ENCODE measurements at places on chromosomes 4 and X.

DNA sequence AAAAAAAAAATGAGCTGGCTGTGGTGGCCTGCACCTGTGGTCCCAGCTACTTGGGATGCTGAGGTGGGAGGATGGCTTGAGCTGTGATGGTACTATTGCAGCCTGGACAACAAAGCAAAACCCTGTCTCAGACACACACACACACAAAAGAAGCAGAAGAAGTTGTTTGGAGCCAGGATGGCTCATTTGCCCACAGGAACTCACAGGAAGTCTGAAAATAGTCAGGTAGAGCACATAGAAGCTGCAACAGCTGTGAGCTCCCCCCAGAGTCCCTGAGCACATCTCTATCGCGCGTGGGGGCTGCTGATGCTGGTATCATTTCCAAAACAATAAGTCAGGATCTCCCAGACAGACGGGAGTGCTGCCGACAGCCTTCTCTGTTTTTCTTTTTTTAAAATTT, 13.4 kb upstream of the DHRSX start:
- no peak for DNase-seq

GRCh38 chr4:7571701-7572100, 137.0 kb upstream of the PSAPL1 start:
- DNase-seq, result no peak

- no peak for DNase-seq
Observed at GRCh38 chr4:57763070-57763469, 652.9 kb upstream of the IGFBP7 start.

DNA sequence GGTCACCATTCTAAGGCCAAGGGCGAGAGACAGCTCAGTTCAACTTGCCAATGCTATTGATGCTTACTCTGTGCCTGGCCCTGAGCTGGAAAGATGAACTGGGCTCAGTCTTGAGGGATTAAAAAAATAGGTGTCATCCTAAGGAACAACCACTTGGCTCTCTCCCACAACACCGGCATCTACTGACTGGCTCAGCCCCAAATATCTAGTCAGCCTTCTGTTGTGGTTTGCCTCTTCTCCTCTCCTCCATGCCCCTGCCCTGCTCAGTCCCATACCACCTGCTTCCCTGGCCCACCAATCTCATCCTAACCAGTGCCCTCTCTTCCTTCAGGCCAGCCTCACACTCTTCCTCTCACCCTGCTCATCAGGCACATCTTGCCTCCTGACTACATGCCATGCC, 29.6 kb downstream of the KDM5C start:
- no peak for DNase-seq

DNA sequence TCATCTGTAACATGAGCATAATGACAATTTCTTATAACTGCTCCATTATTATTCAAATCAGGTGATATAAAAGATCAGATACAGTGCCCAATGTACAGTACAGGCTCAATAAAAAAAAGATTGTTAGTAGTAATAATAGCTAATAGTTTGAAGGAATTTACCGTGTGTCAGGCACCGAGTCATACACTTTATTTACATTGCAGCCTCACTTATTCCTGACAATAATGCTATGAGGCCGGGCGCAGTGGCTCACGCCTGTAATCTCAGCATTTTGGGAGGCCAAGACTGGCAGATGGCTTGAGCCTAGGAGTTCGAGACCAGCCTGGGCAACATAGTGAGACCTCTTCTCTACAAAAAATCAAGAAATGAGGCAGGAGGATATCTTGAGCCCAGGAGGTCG, 10.1 kb upstream of the MAP7D3 start:
- peak; percentile 38 for DNase-seq

DNA sequence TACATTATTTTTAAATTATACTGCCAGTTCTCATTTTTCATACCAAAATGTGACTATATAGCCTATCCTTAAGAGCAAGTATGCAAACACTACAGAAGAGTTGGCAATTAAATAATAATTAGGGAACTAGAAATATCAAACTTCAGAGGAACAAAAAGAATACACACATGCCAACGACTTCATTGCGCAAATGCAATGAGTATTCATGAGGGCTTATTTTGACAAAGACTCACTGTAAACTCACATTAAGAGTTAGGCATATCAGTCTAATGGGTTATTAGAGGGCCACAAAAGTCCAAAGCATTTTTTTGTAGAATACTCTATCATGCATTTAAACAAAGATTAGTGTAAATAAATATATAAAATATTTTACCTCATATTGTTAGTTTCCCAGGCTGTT, 31.6 kb downstream of the SLC10A7 start:
- no peak for DNase-seq

- no peak for DNase-seq
Observed at GRCh38 chr4:183291070-183291469, 29.0 kb downstream of the CLDN22 start.

DNA sequence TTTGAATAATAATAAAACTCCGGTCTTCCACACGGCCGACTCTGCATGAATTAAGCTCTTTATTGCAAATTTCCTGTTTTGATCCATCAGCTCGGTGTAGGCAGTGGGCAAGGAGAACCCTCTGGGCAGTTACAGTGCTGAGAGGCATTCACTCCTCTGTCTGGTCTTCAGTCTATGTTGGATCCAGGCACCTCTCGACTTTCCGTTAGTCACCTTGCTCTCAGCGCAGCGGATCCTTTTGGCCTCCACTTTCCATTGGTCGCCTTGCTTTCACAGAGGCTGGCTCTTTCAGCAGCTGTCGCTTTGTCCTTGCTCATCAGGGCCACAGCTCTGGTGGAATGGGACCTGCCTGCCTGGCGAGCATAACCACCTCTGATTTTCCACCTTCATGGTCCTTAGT, 52.9 kb downstream of the TRMT44 start:
- DNase-seq, result no peak

DNA sequence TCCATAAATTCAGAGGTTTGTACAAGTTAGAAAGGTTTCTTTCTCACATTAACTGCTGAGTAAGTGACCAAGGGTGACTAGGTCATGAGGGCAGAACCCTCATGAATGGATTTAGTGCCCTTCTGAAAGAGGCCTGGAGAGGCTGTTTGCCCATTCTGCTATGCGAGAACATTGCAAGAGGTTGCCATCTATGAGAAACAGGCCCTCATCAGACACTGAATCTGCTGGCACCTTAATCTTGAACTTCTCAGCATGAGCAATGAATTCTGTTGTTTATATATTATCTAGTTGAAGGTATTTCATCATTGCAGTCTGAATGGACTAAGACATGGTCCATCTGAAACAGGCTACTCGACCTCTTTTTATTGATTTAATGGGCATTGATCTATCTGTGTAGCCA, 96.2 kb upstream of the GPRIN3 start:
- DNase-seq, result no peak

- DNase-seq, result no peak
Observed at GRCh38 chr4:85420831-85421230, 54.1 kb upstream of the ARHGAP24 start.

GRCh38 chr4:188714501-188714900, 575.3 kb downstream of the TRIML1 start:
- no peak for DNase-seq

GRCh38 chrX:81174286-81174685, 27.4 kb downstream of the HMGN5 start:
- peak; percentile 39 for DNase-seq

GRCh38 chr4:184309241-184310170, 91.8 kb upstream of the ENPP6 start:
- DNase-seq, result no peak

GRCh38 chr4:22410645-22411247, 105.1 kb downstream of the ADGRA3 start:
- peak; percentile 40 for DNase-seq

All from bronchial epithelial cell (primary cell).